Left colon (tissue), 2 donors: ENCODE measurements at places on chromosomes 3 and 15.
A peak's percentile ranks its signal among the peaks of the same experiment; 100 is the strongest.

DNA sequence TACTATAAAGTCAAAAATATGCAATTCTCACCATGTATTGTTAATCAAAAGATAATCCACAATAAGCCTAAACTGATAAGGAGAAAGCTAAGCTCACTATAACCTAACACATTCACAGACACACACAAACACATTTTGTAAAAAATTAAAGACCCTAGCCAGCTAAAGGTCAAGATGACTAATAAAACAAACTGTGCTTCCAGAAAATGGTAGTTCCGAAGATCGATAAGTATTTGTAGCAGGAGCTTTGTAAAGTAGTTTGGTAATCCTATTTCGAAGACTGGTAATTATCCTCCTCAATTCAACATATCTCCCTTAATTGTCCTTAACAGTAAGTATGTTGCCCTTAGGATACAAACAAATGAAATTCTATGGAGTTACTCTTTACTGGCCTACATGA lies 62.9 kb upstream of the CHMP2B start:
- DNase-seq = no peak

GRCh38 chr3:4828279-4829030 lies 150.8 kb upstream of the BHLHE40 start:
- peak; percentile 33 for DNase-seq

GRCh38 chr3:4899710-4900109 lies 79.5 kb upstream of the BHLHE40 start:
- DNase-seq = no peak

- DNase-seq = no peak
These were observed 522.5 kb downstream of the OCA2 start for GRCh38 chr15:27576576-27576975.

DNA sequence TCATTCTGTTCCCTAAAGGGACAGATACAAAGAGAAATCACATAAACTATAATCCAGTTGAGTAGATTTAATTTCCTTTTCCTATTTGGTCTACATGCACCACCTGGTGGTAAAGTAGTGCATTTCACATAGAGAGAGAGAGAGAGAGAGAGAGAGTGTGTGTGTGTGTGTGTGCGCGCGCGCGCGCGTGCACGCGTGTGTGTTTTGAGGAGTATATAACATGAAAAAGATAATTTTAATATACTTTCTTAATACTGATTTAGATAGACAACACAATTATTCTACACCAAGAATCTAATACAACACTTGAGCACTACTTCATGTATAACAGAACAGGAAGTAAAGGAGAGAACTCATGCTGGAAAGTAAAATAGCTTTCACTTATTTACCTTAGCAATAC lies 1.1 kb upstream of the FGF7 start:
- DNase-seq = no peak
